Liver (tissue), 10 donors: ENCODE measurements at places on chromosomes 7 and 10. TPM values are rescaled to one million over a fixed set of nuclear protein-coding genes. Genes with fewer than 3 reads are reported as not detected.

DNA sequence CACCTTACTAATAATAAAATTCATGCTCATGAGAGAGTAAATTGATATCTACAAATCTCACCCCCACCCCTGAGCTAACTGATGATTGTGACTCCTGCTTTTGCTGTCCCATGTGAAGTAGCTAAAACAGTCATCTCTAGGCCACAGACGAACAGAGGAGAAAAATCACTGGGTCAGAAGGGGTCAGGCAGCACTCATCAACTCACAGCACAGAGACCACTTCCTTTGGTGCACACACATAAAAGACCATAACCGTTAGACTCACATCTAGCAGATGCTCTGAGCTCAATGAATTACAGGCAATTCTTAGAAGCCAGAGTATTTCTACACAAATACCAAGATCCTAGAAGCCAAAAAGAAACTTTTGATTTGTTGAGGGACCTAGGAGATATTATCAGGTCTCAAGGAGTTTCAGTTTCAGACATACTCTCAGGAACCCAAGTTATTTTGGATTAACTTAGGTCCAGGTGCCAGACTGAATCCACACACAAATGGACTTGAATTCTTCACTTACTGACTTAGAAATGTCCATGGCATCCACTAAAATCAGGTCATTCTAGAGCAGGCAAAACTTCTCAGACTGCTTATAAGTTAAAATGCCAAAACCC is 65.0 kb upstream of the TES start:
- DNase-seq = no peak
- no peaks in the 10 kb centered on the region for H3K27me3 ChIP-seq
- H3K4me1 ChIP-seq = no peaks in the 10 kb centered on the region

- DNase-seq = no peak
- H3K4me3 ChIP-seq = no peak overlapping the region
- no peaks in the 10 kb centered on the region for H3K36me3 ChIP-seq
- H3K27me3 ChIP-seq = no peaks in the 10 kb centered on the region
- no peaks in the 10 kb centered on the region for H3K4me1 ChIP-seq
Measured at GRCh38 chr7:94848531-94848930, 58.9 kb upstream of the PPP1R9A start.

GRCh38 chr10:67506083-67506756 is 189.8 kb downstream of the CTNNA3 start:
- no peak overlapping the region for H3K27ac ChIP-seq
- DNase-seq = no peak
- H3K4me1 ChIP-seq = no peaks in the 10 kb centered on the region
- H3K4me3 ChIP-seq = no peak overlapping the region
- no peaks in the 10 kb centered on the region for H3K36me3 ChIP-seq

GRCh38 chr7:83655951-83656556 is 7.1 kb upstream of the SEMA3E start:
- no peaks in the 10 kb centered on the region for H3K4me1 ChIP-seq
- peaks cover 2% of the 10 kb centered on the region for H3K27me3 ChIP-seq
- DNase-seq = no peak
- H3K36me3 ChIP-seq = no peaks in the 10 kb centered on the region

GRCh38 chr10:104835422-104835821 is 194.3 kb downstream of the SORCS3 start:
- no peak for DNase-seq
- no peak overlapping the region for H3K27ac ChIP-seq
- no peaks in the 10 kb centered on the region for H3K4me1 ChIP-seq

- H3K4me3 ChIP-seq = no peak overlapping the region
- H3K27ac ChIP-seq = no peak overlapping the region
- peaks cover 4% of the 10 kb centered on the region for H3K27me3 ChIP-seq
- no peak for DNase-seq
- H3K4me1 ChIP-seq = no peaks in the 10 kb centered on the region
Measured at GRCh38 chr7:107694386-107694785, 33.8 kb downstream of the SLC26A4 start.

- H3K27me3 ChIP-seq = no peaks in the 10 kb centered on the region
- H3K27ac ChIP-seq = no peak overlapping the region
- H3K4me3 ChIP-seq = no peak overlapping the region
- no peak for DNase-seq
- no peaks in the 10 kb centered on the region for H3K4me1 ChIP-seq
- no peaks in the 10 kb centered on the region for H3K36me3 ChIP-seq
Measured at GRCh38 chr10:1536341-1536740, 201.0 kb downstream of the ADARB2 start.

DNA sequence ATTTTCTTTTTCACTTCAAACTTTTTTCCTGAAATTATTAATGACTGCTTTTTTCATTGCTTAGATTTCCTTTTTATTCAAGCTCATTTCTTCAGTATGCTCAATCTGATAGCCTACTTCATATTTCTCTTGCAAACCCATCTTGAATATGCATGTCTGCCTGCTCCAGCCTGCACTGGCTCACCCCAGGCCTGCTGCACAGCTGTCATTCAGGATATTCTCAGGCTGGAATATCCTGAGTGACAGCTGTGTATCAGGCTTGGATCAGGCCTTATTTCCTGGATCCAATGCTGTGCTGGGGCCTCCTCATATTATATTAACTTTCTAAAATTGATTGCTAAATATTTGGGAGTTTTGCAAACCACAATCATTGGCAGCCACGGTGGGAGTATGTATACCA is 120.2 kb upstream of the TNS3 start:
- no peak for DNase-seq
- H3K4me3 ChIP-seq = no peak overlapping the region
- H3K4me1 ChIP-seq = no peaks in the 10 kb centered on the region
- H3K27ac ChIP-seq = no peak overlapping the region

DNA sequence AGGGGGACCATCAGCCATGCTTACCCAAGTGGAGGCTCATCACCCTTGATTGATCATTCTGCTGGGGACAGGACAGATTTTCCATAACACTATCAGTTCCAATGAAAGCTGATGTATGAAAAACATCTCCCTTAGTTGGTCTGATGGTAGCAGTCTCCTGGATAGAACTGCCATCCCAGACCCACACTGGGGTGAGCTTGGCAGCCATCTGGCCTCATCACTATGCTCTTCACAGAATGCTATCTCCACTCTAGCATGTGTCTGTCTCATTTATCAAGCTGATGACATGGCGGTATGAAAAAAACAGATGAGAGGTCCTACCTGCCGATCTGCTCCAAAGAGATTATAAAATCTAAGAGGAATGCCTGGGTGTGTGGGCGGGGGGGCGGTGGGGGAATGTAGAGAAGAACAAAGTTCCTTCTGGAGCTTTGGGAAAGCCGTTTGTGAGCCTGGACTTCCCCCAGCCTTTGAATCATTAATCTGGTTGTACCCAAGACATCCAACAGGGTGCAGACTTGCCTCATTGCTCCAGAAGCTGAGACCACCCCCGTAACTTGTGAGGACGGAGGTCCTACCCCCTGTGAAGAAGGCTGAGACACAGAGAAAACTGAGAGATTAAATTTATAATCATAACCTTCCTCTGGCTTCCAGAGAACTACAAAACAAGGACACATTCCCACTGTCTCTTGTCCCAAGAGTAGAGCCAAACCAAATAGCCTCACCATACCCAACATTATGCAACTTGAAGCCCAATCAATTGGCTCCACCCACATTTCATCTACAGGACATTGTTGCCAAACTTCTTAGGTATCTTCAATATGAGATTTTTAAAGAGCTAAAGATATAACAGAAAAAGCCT is 340.8 kb downstream of the KCNMA1 start:
- no peak for DNase-seq
- H3K27me3 ChIP-seq = no peaks in the 10 kb centered on the region
- H3K36me3 ChIP-seq = no peaks in the 10 kb centered on the region
- peak overlapping the region; percentile 77 for H3K27ac ChIP-seq

DNA sequence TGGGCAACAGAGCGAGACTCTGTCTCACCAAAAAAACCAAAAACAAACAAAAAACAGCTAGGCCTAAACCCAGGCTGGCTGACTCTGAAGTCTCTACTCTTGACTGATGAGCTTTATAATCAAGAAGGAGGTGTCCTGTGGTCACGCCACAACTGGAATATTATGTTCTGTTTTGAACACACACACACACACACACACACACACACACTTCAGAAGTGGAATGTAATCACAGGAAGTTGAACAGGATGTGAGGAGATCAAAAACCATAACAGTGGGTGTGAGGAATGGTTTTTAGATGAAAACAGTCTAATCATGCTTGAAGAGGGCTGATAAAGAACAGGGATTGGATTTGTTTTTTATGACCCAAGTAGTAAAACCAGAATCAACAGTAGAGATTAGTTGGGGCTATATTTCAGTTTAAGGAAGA is 51.1 kb upstream of the IL6 start:
- H3K27ac ChIP-seq = no peak overlapping the region
- no peaks in the 10 kb centered on the region for H3K4me1 ChIP-seq
- no peak overlapping the region for H3K4me3 ChIP-seq
- H3K27me3 ChIP-seq = no peaks in the 10 kb centered on the region
- no peaks in the 10 kb centered on the region for H3K36me3 ChIP-seq

- no peaks in the 10 kb centered on the region for H3K36me3 ChIP-seq
- no peaks in the 10 kb centered on the region for H3K27me3 ChIP-seq
- no peak for DNase-seq
- H3K27ac ChIP-seq = peak overlapping the region; percentile 87
- H3K4me1 ChIP-seq = peaks cover 5% of the 10 kb centered on the region
Measured at GRCh38 chr10:132397671-132398565, 918 bp downstream of the PWWP2B start.

- no peaks in the 10 kb centered on the region for H3K27me3 ChIP-seq
- no peaks in the 10 kb centered on the region for H3K4me1 ChIP-seq
- no peak for DNase-seq
Measured at GRCh38 chr7:98816241-98816640, 53.6 kb downstream of the TMEM130 start.

DNA sequence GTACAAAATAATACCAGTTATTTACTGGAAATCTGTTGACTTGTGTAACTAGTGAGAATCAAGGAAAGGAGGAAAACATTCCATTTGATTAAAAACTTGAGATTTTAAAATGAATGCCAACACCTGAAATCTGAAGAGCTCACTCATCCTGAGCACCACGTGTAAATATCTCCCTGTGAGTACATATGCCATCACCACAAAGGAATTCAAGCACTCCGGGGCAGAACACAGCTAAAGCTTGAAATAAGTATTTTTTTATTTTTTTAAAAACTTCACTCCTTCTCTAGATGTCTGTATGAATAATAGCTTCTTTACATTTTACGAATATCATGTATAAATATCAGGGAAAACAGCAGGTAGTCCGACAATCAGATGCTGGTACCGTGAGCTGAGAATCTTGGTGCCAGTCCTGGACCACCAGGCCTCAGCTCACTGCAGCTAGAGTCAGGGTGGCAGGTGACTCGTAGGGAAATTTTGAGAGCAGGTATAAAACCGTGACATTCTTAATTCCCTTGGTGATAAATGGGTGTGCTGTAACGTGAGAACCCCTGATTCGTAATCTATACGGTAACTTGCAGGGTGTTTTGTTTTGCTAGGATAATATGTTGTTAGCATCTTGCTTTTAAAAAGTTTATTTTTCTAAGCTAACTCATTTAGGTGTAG is 12.7 kb downstream of the LMTK2 start:
- H3K4me3 ChIP-seq = no peak overlapping the region
- no peaks in the 10 kb centered on the region for H3K4me1 ChIP-seq
- no peaks in the 10 kb centered on the region for H3K36me3 ChIP-seq

DNA sequence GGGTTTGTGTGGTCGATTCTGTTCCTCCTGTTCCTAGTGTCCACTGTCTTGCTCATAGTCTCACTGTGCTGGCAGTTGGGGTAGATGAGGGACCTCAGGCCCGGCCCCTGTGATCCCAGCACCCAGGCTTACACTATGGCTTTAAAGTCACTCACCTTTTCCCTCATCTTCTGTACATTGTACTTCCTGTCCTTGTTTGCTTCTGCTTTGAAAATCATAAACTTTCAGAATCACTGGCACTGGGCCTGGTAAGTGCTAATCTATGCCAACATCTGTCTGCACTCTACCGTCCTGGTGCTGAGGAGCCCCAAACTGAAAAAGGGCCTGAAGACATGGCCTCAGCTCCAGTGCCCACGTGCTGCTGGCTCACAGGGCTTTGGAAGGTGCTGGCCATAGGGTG is 5.7 kb upstream of the TAS2R60 start:
- H3K27ac ChIP-seq = no peak overlapping the region
- no peak overlapping the region for H3K4me3 ChIP-seq
- H3K27me3 ChIP-seq = no peaks in the 10 kb centered on the region
- H3K4me1 ChIP-seq = peaks cover 42% of the 10 kb centered on the region
- no peaks in the 10 kb centered on the region for H3K36me3 ChIP-seq
- DNase-seq = no peak

TRUB1 gene
- polyA plus RNA-seq = 6.2 TPM

TMEM184A gene
- polyA plus RNA-seq = 12.6 TPM

PTPRZ1 gene
- not detected for polyA plus RNA-seq

CTAGE4 gene
- 0.55 TPM for polyA plus RNA-seq

CPED1 gene
- polyA plus RNA-seq = 11.1 TPM

FGL2 gene
- 8.1 TPM for polyA plus RNA-seq

PDSS1 gene
- 6.0 TPM for polyA plus RNA-seq

HDAC9 gene
- polyA plus RNA-seq = 1.3 TPM

COL17A1 gene
- not detected for polyA plus RNA-seq

SEMA3D gene
- 0.36 TPM for polyA plus RNA-seq

ARMC3 gene
- not detected for polyA plus RNA-seq

LRIT1 gene
- polyA plus RNA-seq = not detected

CALHM1 gene
- polyA plus RNA-seq = not detected
